ENCODE measurements at places on chromosomes 12 and 14. TPM values are rescaled to one million over a fixed set of nuclear protein-coding genes. Genes with fewer than 3 reads are reported as not detected.

The RTN1 gene
- 50.0 TPM for total RNA-seq

- no peak for DNase-seq
Observed at GRCh38 chr14:31024010-31024480, 1.4 kb upstream of the AP4S1 start.

DNA sequence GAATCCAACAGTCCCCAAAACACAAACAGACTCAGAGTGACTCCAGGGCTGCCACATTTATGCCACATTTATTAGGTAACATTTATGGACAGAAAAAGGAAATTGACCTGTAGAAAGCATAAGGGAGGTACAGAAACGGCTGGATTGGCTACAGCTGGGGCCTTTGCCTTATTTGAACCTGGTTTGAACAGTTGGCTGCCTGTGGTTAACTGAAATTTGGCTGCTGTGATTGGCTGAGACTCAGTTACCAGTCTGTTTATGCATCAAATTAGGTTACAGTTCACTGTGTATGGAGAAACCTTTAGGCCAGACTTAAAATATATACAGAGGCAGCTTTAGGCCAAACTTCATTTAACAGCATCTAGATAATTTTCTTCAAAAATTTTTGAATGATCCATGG lies 27.8 kb upstream of the PCNX1 start:
- no peak for DNase-seq

- no peak for DNase-seq
Observed at GRCh38 chr12:54701940-54702592, 53.9 kb upstream of the DCD start.

DNA sequence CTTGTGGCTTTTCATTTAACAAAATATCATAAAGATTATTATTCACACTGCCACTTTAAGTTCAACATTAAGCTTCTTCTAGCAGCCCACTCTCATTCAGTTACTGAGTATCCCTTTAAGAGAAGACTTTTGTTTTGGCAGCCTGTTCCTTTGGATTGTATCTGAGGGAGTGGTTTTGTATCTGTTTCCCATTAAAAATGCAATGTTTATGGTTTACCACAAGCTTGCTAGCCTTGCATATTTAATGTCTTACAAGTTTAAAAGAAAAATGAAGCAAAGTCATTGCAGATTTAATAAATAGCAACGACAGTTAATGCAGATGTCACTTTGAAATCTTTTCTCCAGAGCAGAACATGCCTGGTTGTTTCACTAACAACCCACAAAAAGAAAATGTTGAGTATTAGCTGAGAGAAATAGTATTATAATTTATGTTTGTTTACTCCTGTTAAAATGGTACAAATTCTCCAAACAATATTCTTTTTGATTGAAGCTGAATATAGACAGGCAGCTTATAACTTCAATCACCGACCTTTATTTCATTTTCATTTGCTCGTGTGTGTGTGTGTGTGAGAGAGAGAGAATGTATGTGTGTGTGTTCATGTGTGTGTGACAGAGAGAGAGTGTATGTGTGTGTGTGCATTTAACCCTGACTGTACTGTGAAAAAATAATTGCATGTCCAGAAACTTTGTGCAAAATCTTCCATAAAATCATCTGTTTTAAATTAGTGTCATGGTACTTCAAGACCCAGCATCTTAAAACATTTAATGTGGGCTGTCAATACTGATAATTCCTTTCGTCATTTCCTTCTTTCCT lies 1.8 kb downstream of the DCN start:
- DNase-seq, result no peak

DNA sequence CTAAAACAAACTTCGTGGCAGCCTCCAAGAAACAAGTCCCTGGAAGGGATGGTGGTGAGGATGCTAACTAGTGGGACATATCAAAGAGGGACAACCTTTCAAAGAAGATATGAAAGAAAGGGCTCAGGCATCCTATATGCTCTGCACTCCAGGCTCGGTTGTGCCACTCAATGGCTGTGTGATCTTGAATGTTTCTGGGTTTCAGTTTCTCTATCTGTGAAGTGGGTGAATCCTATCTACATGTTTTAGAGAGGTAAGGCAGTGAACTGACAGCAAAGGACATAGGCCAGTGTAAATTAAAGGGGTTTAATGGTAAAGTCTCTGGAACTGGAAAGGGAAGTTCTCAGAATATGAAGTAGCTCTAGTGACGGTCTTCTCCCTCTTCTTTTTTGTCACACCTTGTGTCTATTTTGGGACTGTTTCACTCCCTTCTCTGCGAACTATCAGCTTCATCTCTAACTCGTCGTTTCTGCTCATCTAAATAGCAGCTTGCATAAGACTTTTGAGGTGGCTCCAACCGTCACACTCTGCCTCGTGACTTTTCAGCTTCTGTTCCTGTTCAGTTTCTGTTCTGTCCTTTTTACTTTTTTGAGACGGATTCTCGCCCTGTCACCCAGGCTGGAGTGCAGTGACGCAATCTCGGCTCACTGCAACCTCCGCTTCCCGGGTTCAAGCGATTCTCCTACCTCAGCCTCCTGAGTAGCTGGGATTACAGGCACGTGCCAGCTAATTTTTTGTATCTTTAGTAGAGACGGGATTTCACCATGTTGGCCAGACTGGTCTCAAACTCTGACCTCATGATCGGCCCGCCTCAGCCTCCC lies 273.6 kb downstream of the SUDS3 start:
- DNase-seq, result no peak

- DNase-seq, result no peak
Observed at GRCh38 chr12:122481861-122482260, 18.9 kb downstream of the ZCCHC8 start.

GRCh38 chr12:6317693-6318439 lies 7.4 kb downstream of the PLEKHG6 start:
- no peak for DNase-seq

DNA sequence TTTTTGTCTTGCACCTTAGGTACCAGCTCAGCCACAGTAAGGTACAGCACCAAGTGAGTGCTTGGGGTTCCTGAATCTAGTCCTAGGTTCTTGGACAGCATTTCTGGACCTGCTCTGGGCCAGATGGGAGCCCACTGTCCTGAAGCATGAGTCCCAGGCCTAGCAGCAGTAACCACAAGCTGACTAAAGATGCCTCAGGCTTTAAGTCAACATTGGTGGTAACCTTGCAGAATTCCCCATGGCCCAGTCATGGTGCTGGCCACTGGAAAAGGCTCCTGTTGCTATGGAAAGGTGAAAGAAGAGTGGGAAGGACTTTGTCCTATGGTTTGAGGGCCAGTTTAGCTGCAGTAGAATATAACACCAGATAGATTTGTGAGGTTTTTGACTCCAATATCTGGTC lies 86.9 kb upstream of the CLEC14A start:
- no peak for DNase-seq

The MDGA2 gene
- 0.16 TPM for total RNA-seq

- no peak for DNase-seq
Observed at GRCh38 chr12:112589275-112589674, 170.5 kb downstream of the PTPN11 start.

GRCh38 chr14:28902930-28903329 lies 136.3 kb downstream of the FOXG1 start:
- no peak for DNase-seq

GRCh38 chr12:14394317-14395073 lies 29.0 kb downstream of the ATF7IP start:
- DNase-seq, result no peak

GRCh38 chr14:90629471-90629870 lies 186.8 kb downstream of the TTC7B start:
- no peak for DNase-seq

GRCh38 chr12:42961395-42961794 lies 371.8 kb upstream of the PRICKLE1 start:
- no peak for DNase-seq

- no peak for DNase-seq
Observed at GRCh38 chr12:99170461-99170860, 477.1 kb upstream of the GARIN6 start.

DNA sequence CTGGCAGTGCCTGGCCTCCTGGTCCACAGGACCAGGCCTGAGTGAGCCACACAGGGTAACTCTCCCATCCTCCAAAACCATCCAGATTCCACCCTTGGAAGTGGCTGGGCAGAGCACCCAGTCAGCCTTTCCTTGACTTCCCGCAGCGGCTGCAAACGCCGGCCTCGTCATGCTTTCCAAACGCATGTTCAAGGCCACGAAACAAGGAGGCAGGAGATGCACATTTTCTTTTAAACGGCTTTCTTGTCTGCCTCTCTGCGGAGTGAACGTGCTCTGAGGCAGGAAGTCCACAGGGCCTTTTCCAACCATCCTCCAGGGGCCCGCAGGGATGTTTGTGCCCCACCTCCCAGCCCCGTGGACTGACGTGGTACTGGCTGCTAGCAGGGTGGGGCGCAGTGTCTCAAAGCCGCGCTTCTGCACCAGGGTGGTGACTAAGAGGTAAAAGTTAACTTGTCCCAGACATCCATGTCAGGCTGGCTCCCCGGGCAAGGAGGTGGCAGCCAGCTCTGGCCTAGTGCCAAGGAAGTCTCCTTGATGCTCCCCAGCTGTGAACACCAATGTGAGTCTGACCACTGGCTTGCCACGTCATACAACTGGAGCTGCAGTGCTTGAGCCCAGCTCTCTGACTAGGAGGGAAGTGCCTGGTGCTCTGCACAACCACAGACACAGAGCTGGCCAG lies 45.0 kb downstream of the KCNA5 start:
- no peak for DNase-seq

DNA sequence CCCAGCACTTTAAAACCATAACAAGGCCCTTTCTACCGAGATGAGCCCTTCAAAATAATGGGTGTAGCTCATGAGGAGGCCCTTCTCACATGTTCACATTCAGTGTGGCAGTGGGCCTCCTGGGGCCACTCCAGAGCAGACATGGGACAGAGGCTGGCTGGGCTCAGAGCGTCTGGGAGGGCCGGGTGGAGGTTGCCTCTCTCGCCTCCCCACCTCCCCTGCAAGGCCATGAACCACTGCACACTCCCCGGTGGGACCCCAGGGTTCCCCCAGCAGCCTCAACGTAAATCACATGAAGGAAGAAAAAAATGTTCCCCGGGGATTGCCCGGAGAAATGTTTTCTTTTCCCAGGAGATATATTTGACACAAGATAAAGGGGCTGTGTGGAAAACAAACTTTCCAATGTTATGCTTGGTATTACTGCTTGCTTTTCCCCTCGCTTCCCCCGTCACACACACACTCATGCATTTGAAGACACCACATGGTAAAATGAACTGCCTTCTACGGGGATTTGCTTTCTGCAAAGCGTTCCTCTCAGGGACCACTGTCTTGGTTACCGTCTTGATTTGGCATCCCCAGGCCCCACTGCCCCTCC lies 190.7 kb upstream of the CCND2 start:
- no peak for DNase-seq

DNA sequence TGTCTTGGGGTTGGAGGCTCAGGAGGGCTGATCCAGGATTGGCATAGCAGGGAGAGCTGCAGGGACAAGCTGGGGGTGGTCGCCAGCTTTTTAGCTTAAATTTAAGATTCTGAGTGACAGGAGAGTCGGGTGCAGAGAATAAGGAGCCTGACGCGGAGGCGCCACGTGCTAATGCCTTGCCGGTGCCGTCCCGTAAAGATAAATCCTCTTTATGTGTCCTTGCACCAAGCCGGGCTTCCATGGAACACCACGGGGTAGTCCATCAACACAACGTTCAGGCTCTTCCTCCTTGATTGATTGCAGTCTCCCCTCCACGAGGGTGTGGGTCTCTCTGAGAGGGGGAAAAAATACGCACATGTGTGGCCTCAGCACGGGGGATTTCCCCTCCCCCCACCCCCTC lies 3.9 kb downstream of the DLK1 start:
- no peak for DNase-seq

- no peak for DNase-seq
Observed at GRCh38 chr12:104742551-104743201, 215.4 kb downstream of the SLC41A2 start.

The CKAP4 gene
- total RNA-seq, result 33.3 TPM

The MYO1A gene
- 0.32 TPM for total RNA-seq

DNA sequence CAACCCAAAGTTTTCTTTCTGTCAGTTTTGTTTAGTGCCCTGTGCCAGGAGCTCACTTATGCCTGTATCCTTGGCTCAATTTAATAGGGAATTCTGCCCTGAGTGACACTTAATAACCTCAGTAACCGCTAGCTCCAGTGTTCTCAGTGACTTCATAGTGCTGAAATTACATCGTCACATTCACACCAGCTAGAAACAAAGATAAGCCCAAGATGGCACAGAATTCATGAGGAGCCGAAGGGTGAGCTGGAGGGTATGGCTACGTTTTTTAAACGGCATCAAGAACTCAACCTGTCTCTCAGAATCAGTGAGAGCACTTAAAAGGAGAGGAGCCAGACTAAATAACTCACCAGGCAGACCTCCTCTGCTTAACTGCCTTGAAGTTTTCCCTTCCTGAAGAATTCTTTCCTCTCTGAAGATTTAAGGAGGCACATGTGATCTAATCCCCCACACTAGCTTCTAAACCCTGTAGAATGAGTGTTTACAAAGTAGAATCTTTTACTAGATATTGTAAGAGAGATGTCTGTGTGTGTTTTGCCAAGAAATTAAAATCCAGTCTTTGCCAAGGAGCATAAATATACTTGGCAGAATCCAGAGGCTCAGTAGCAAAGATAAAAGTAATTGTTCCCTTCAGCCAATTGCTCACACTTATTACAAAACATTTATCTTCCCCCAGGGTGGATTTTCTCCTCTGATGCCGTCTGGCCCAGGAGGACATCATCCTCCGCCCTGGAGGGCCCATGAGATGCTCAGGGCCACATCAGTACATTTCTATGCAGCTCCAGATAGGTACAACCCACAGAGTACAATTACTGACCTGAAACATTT lies 37.3 kb downstream of the PTGER2 start:
- no peak for DNase-seq

The CIROP gene
- total RNA-seq, result not detected

- DNase-seq, result no peak
Observed at GRCh38 chr12:116201908-116202307, 75.6 kb downstream of the MED13L start.

- no peak for DNase-seq
Observed at GRCh38 chr12:52715416-52715815, 12.1 kb upstream of the KRT77 start.

The FAM181A gene
- not detected for total RNA-seq

All from omental fat pad (tissue), 4 donors.